ENCODE measurements at places on chromosomes 1 and 21.

GRCh38 chr1:109091078-109091838, 694 bp downstream of the TMEM167B start:
- peak; percentile 50 for DNase-seq

DNA sequence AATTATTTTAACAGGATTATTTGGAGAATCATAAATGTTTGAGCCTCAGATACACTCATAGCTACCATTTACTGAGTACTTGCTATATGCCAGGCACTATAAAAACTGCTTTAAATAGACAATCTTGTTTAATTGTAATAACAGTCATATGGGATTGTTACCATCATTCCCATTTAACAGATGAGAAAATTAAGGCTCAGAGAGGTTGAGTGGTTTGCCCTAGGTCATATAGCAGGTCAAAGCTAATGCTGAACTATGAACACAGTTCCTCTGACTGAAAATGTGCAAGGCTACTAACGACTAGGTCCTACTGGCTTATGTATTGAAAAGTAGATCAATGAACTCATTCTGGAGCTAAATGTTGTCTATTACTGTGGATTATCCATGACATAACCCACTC, 63.4 kb downstream of the DDR2 start:
- no peak for DNase-seq

- no peak for DNase-seq
Observed at GRCh38 chr21:42446531-42446930, 42.8 kb downstream of the UBASH3A start.

- DNase-seq, result no peak
Observed at GRCh38 chr1:89689234-89689633, 56.3 kb downstream of the LRRC8C start.

GRCh38 chr1:53946252-53947171, at the start of gene LRRC42:
TSS of gene LRRC42 (plus strand) at chr1:53946350. CDS start at chr1:53952000, 5,650 bp downstream.
- DNase-seq, result peak; percentile 99

DNA sequence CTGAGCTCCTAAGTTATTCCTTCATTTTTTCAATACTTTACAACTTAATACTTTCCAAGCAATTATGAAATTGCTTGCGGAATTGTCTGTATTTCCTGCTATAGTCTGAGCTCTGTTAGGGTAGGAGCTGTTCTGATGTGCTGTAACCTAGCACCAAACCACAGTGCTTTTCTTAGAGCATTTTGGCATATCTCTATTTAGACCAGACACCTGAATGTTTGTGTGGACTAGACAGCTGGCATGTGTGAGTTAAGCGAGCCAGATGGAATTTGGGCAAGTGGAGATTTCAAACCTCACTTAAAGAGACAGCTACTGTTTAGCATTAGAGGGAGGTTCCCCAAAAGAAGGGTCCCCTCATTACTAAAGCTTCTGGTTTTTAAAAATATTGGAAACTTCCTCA, 106.1 kb downstream of the RWDD3 start:
- no peak for DNase-seq

GRCh38 chr1:112992780-112993179, 36.8 kb upstream of the SLC16A1 start:
- no peak for DNase-seq

- DNase-seq, result no peak
Observed at GRCh38 chr1:56339786-56340465, 239.4 kb downstream of the PLPP3 start.

GRCh38 chr1:202274611-202275010, 67.1 kb downstream of the UBE2T start:
- peak; percentile 31 for DNase-seq

DNA sequence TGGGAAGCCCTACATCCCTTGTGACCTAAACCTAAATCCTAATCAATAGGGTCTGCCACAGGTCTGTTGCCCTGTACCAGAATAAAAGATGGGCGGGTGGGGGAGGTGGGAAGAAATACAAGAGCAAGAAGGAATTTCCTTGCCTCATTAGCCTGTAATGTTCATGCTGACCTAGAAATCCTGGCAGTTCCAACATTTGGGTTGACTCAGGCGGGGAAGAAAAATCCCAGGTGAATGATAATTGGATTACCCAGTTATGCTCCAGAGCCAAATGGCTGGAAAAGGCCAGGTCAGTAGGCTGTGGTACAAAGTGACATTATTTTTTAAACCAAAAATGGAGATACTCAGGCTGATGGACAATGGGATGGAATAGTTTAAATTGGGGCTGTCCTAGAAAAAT, 27.3 kb upstream of the A3GALT2 start:
- DNase-seq, result peak; percentile 26

DNA sequence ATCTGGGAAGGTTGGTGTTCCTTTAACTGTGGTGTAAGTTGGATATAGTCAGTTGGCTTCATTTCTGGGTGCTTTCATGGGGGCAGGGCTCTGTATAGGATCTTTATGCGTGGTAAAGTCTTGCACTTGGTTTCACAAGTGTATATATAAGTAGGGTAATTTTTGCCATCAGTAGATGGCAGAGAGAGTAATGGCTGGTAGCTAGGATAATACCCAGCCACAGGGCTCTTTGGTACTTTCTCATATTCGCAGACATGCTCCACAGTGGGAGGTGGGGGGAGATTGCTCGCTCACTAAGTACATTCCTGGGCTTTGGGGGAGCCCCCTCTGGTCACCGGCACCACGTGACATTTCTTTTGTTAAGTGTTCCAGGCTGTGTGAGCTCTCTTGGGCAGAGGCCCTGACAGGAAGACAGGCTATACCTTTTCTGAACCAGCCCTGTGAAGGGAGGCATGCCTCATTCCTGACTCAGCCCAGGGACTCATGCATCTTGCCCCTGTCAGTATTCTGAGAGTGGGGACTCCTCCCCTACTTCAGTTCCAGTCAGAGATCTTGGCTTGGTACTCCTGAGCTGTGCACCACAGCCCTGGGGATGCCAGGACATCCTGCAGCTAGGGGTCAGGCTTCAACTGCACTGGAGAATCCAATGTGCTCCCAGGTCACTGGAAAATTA, 37.6 kb downstream of the FCRL2 start:
- DNase-seq, result no peak

DNA sequence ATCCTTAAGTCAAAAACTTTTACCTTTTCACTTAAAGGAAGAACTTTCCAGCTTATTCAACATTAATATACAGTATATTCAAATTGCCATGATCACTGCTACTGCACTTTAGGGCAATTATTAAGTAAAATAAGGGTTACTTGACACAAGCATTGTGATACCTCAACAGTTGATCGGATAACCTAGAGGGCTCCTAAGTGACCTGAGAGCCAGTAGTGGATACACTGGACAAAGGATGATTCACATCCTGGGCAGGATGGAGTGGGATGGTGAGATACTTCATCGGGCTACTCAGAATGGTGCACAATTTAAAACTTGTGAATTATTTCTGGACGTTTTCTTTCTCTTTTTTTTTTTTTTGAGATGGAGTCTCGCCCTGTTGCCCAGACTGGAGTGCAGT, 54.5 kb upstream of the PPM1J start:
- DNase-seq, result no peak

DNA sequence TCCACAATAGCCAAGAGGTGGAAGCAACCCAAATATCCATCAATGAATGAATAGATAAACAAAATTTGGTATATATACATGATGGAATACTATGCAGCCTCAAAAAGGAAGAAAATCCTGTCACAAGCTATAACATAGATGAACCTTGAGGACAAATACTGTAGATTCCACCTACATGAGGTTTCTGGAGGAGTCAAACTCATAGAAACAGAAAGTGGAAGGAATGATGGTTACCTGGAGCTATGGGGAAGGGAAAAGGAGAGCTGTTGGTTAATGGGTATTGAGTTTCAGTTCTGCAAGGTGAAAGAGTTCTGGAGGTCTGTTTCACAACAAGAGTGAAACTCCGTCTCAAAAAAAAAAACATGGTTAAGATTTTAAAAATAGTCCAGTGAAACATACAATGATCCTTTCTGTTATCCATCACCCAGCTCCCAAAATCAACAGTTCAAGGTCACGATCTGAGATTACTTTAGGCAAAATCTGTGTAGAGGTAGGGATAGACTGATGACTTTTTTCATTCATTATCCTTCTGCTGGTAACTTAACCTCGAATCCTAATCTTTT, 80.8 kb upstream of the HNRNPU start:
- no peak for DNase-seq

DNA sequence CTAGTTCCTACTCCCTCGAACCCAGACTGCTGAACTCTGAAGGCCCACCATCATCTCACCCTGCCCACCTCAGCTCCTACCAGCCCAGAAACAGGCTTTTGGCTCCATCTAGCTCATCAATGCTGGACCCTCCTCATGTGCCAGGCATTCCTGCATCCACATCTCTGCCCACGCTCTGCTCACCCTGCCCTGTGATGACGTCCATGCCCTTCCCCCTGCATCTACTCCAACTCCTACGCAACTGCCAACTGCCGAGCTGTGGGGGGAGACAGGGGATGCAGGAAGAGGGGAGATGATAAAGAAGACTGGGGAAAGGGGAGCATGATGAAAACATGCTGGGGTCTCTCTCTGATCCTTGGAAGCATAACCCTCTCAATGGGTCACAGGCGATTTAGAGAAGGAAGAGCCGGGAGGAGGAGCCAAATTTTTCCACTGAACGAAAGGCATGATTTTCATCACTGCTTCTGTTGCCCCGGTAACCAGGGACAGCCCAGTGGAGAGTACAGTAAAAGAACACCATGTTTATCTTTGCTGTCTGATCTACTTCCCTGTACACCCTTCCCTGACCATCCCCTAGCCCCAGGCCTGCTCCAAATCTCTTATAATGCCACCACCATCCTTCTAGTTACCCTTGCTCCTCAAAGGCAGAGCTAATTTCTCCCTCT, 44.3 kb downstream of the CD34 start:
- peak; percentile 35 for DNase-seq

DNA sequence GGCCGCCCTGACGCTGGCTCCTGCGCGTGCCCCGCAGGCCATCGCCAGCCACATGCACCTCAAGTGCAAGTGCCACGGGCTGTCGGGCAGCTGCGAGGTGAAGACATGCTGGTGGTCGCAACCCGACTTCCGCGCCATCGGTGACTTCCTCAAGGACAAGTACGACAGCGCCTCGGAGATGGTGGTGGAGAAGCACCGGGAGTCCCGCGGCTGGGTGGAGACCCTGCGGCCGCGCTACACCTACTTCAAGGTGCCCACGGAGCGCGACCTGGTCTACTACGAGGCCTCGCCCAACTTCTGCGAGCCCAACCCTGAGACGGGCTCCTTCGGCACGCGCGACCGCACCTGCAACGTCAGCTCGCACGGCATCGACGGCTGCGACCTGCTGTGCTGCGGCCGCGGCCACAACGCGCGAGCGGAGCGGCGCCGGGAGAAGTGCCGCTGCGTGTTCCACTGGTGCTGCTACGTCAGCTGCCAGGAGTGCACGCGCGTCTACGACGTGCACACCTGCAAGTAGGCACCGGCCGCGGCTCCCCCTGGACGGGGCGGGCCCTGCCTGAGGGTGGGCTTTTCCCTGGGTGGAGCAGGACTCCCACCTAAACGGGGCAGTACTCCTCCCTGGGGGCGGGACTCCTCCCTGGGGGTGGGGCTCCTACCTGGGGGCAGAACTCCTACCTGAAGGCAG, 23.4 kb upstream of the ARF1 start:
- DNase-seq, result no peak

GRCh38 chr21:31299291-31300147, 44.5 kb downstream of the TIAM1 start:
- no peak for DNase-seq

Data from AG08395 (cell line).